ENCODE measurements at places on chromosomes 1 and 21.

DNA sequence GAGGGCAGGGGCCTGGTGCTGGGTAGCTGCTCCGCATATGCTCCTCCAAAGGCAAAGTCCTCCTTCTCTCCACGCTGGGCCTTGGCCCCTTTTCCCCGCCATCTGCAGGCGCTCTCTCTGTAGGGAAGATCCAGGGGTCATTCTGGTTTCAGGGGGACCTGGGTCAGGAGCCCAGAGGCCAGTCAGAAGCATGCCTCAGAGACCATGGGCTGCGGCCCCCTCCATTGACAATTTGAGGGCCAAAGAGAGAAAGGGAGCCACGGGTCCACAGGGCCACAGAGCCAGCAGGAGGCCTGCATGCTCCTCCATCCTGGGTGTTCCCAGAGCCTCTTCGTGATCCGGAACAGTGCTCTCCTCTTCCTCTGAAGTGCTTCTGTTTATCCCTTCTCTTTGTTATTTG lies 2.1 kb upstream of the CLDN19 start:
- DNase-seq = no peak

GRCh38 chr1:29712284-29712651 lies 475.9 kb downstream of the PTPRU start:
- DNase-seq = no peak

- DNase-seq = no peak
Measured at GRCh38 chr1:150225546-150225945, 10.4 kb downstream of the ANP32E start.

DNA sequence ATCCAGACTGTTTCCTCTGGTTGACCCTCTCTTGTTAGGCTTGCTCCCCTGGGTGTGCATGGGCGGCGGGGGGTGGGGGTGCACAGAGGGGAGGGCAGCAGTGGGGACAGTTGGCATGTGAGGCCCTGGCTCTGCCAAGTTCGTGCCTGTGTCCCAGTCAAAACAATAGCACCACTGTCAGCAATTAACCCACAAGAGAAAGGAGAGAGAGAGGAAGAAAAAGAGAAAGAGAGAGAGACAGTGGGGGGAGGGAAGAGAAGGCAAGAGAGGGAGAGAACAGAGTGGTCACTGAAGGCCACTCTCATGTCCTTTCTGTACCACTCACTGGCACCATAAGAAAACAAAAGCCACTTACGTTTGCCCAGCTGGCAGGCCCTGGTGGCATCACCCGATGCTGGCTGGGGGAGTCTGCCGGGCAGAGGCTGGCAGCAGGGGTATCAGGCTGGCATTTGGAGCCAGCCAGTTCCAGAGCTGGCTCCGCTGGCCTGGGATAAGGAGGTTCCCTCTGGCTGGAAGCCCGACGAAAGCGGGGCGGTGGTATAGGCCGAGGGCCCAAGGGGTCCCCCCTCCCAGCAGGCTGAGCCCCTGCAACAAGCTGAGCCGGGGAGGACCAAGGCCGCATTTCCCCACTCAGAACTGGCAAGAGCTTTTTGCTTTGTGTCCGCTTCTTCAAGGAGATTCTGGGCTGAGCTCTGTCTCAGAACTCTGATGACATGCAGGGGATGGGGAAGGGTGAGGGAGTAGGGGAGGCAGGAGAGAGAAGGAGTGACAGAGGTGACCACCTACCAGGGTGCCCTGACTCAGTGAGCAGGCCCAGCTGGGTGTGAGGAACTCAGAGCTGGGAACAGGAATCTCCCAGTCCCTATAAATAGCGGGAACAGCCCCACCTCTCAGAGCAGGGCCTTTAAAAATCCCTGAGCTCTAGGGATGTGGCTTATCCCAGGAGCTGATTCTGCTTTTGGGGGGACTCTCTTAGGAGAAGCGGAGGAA lies 27.9 kb downstream of the PIK3C2B start:
- no peak for DNase-seq

DNA sequence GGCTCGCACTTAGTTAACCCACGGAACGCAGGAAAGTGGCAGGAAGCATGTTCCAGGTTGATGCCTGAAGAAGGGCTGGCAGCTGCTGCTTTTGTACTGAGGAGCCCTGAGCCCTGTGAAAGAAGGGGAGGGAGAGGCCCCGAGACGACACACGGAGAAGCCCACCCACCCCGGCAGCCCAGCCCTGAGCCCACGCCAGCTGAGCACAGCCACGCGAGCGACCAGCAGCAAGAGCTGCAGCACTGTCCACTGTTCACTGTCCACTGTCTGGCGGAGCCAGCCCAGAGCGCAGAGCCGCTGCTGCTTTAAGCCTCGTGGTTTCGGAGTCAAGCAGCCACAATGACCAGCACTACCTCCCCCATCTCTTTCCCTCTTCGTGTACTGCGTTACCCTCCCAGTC lies 5.3 kb downstream of the LRRC47 start:
- DNase-seq = no peak

GRCh38 chr1:181134543-181135436 lies 46.3 kb downstream of the IER5 start:
- DNase-seq = peak; percentile 50

GRCh38 chr1:178684111-178684510 lies 40.9 kb upstream of the RALGPS2 start:
- DNase-seq = no peak

GRCh38 chr1:171500803-171501202 lies 15.5 kb downstream of the PRRC2C start:
- DNase-seq = no peak

DNA sequence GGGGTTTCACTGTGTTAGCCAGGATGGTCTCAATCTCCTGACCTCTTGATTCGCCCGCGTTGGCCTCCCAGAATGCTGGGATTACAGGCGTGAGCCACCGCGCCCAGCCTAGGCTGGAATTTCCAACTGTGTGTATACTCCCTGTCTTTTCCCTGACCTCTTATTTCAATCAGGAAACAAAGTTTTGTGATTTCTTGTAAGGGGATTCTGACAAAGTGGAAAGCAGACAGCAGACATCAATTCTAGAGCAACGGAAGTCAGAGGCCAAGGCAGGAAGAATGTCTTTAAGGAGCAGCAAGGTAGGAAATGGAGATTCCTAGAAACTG lies 36.0 kb upstream of the SLC44A3 start:
- DNase-seq = no peak

GRCh38 chr1:20729990-20730689 lies 2.4 kb downstream of the SH2D5 start:
- no peak for DNase-seq

DNA sequence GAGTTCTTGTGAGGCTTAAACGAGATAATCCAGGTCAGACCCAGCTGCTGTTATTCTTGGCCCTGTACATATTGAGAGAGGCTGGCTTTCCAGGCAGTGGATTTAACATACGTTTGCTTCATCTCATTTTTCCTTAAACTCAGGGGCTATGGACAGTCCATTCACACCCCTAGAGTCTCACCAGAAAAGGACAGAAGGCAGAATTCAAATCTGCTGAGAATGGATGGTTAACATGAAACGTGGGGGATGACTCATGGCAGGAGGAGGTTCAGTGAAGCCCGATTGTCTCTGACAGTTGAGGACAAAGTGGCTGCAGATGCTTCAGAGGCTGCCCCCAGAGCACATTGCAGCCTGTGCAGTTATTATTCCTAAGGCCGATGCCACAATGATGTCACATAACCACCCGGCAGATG lies 39.5 kb downstream of the TGFB2 start:
- no peak for DNase-seq

DNA sequence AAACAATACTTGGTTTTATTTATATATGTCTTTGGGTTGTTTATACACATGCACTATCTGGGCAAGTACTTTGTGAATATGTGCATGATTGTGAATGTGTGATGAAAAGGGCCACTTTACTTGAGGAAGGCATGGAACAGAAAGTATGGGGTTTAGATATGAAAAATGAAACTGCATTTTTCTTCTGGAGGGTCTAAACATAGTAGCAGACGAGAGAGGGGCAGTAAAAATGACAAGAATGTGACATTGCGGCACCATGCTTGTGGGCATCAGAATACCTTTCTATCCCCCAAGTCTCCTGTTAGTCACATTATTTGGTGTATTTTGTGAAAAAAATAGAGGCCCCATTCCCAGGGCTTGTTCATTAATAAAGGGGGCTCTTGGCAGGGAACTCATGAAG lies 15.4 kb upstream of the MPZL1 start:
- DNase-seq = no peak

GRCh38 chr1:169886931-169887330 lies 6.8 kb downstream of the SCYL3 start:
- DNase-seq = no peak

- DNase-seq = peak; percentile 46
Measured at GRCh38 chr1:10693497-10694273, 102.8 kb downstream of the CASZ1 start.

GRCh38 chr1:228798548-228798947 lies 63.3 kb downstream of the RHOU start:
- DNase-seq = no peak

GRCh38 chr1:19452221-19452663 lies 33.1 kb downstream of the CAPZB start:
- no peak for DNase-seq

DNA sequence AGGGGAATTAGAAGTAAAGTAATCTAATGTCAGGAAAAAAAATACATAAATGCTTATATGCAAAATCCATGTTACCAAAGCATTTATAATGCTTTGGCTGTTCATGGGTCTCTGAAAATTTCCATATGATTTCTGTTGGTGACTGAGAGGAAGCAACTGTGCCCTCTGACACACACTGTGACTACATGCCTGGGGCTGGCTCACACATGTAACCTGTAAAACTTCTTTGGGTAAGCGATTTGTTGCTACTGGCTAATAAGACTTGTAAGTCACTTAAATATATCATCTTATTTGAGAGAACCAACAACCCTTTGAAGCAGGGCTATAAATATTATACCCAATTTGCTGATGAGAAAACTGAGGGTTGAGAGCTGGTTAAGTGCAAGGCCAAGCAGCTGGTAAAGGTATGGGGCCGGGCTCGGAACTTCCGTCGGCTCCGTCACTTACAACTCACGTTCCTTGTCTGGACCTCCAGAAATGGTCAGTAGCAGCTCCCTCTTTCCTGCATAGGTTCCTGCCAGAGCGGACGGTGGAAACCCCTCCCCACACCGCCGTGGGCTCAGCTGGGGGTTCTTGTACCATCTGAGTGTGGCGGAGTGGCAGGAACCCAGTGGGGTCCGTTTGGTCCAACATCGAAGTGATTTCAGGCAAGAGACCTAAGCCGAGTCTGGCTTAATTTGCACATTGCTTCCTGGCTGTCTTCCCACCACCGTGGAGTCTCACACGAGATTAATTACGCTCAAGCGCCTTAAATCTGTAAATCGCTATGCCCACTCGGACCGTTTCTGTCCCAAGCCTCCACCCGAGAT lies 714 bp downstream of the DFFA start:
- no peak for DNase-seq

- DNase-seq = no peak
Measured at GRCh38 chr1:86975993-86976550, 61.6 kb downstream of the HS2ST1 start.

DNA sequence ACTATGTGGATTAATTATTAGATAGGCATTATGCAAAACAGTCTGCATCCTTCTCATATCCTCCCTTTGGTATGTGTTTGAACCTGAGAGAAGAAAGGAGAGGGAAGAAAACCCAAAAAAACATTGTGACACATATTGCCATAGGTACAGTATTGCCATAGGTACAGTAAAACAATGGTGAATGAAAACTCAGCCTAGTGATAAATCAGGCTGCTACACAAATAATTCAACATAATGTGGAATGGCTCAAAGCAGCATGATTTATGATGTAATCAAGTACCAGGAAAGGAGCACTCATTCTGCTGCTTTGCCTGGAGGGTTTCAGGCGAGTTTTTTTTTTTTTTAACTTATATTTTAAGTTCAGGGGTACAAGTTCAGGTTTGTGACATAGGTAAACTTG lies 213.9 kb upstream of the LYPLAL1 start:
- DNase-seq = no peak

- no peak for DNase-seq
Measured at GRCh38 chr1:153962088-153963029, 978 bp downstream of the SLC39A1 start.

DNA sequence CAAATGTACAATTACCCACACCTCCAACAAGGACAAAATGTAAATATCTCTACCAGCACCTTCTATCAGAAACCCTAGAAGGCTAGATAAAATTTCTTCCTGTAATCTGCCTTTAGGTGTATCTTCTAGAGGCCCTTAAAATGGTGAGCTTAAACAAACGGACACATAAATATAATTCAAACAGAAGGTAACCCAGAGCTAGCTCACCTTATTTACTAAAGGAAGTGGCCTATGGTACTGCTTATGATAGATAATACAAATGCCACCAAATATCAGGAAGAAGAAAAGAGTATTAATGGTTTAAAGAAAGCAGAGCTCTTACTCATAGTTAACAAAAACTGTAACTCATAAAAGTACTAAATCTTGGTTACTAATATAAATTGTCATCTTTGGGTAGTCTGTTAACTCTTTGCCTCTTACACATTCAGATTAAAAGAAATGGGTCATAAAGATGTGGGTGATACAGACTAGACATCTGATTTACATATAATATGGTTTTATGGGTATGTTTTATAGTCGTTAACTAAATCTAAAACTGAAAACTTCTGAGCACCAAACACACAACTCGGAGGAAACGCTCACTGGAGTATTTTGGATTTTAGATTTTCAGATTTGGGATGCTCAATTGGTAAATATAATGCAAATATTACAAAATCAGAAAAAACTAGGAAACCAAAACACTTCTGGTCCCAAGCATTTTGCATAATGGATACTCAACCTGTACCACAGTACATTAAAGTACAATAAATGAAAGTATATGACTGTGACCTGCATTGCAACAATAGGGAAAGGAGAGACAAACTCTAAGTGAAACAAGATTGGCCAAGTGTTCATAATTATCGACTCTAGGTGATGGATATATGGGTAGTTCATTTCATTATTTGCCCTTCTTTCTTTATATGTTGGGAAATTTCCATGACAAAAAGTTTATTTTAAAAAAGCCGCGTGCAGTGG lies 23.2 kb downstream of the TRIT1 start:
- no peak for DNase-seq

GRCh38 chr1:241485554-241485992 lies 34.0 kb downstream of the FH start:
- peak; percentile 18 for DNase-seq

DNA sequence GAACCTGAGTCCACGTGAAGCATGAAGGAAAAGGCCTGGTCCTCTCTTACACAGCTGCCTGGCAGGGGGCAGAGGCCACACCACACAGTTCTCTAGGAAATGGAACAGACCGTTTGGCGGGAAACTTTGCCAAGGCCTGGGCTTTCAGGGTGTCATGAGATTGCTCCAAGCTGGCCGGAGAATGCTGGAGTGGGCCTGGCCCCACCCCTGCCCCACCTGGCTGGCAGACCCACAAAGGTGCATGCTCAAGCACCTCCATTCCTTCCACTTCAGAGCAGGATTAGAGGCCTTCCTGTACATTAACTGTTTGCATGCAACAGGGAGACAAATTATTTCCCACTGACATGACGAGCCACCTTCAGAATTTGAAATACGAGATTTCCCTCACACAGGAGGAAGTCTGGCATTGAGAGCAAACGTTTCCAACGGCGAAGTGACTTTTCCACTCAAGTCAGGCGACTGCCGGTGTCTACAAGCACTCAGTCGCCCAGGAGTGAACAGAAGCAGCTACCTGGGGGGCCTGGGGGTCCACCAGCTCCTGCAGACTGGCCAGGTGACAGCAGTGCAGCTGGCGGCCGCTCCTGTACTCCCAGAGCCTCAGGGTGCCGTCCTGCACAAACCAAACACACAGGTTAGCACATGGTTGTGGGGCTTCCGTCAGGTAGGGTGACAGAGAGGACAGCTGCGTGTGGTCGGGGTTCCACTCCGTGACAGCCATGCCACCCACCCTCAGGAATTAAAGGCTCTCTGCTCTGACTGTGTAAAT lies 24.0 kb downstream of the WDR4 start:
- DNase-seq = no peak

Data from activated CD4-positive, alpha-beta T cell treated with anti-CD3 and anti-CD28 coated beads, Interleukin-2, amount 50 U/mL, for 16 hours (primary cell).